ENCODE measurements at places on chromosomes 3 and 15.

DNA sequence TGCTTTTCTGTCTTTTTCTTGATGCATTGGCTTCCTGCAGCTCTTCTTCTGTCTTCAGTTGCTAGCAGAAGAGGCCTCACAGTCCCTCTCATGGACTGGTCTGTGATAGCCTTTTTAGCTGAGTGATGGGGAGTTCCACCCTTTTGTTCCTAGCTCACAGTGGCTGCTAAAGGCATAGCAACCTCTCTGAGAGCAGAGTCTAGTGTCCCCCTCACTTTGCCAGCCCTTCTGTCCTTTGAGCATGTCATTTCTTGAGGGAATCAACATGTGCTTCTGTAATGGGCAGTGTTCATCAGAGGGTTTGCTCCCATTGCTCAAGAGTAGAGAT lies 44.4 kb downstream of the GAP43 start:
- DNase-seq = no peak

DNA sequence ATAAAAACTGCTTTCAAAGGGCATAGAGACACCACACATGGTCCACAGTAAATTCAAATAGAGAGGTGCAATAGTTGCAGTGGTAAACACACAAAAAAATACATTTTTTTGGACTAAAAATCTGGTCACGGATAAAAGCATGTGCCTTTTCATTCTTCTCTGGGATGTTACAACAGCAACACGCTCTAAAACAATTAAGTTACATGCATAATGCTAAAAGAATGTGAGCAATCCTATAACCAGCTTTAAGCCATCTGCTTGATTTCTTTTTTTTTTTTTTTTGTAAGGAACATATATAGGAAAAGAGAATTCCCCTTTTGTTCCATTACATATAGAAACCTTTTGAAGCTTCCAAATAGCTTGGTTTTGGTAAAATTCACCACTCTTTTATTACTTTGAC lies 20.0 kb downstream of the WNT5A start:
- peak; percentile 77 for DNase-seq

DNA sequence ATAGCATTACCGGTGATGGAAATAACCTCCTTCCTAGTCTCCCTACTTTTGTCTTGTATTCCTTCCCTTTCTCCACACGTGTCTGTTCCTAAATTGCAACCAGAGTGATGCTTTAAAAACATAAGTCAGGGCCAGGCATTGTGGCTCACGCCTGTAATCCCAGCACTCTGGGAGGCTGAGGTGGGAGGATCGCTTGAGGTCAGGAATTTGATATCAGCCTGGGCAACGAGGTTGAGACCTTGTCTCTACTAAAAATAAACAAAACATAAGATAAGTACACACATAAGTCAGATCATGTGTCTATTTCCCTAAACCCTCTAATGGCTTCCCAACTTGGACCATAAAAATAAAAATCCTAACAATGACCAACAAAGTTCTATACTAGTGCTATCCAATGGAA lies 18.4 kb downstream of the ARMC8 start:
- DNase-seq = no peak

- no peak for DNase-seq
These were observed 242.3 kb upstream of the ICE2 start for GRCh38 chr15:60721257-60721626.

GRCh38 chr3:27713078-27713423 lies 9.1 kb downstream of the EOMES start:
- no peak for DNase-seq

DNA sequence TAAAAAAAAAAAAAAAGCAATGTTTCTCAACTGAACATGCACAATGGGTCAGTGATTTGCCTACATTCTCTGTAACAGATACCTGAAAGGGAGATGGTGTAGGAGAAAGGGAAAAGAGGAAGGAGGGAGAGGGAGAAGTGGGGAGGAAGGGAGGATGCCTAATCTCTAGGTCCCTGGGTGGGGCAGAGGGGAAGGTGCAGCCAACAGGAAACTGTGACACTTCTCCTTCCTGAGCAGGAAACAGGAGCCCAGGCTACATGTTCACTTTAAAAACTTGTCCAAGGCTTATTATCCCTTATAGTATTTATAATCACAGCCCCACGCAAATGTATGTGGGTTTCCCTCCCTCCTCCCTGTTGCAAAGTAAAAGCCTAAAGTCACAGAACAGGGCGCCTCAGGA lies 137.9 kb downstream of the MINAR1 start:
- DNase-seq = no peak

Data from cardiac fibroblast (primary cell).